ENCODE measurements at places on chromosomes 13 and 19. TPM values are rescaled to one million over a fixed set of nuclear protein-coding genes. Genes with fewer than 3 reads are reported as not detected.

The TINCR gene
- total RNA-seq = 1.1 TPM

The WDR87 gene
- total RNA-seq = not detected

The OSCAR gene
- total RNA-seq = 0.18 TPM

The ZNF470 gene
- total RNA-seq = 18.2 TPM

The COX6B2 gene
- 0.45 TPM for total RNA-seq

The DACT3 gene
- 6.6 TPM for total RNA-seq

The MBD3L2 gene
- total RNA-seq = not detected

The GPR18 gene
- not detected for total RNA-seq

The KLK15 gene
- not detected for total RNA-seq

The CNFN gene
- total RNA-seq = not detected

The PNMA8B gene
- 6.2 TPM for total RNA-seq

The WASF3 gene
- 51.5 TPM for total RNA-seq

The PLD3 gene
- 106 TPM for total RNA-seq

The ZNF71 gene
- 28.8 TPM for total RNA-seq

The SHISA7 gene
- 2.6 TPM for total RNA-seq

The GRIN2D gene
- total RNA-seq = 4.6 TPM

The ZNF541 gene
- 0.91 TPM for total RNA-seq

The TNFSF13B gene
- 1.6 TPM for total RNA-seq

The HRC gene
- 0.91 TPM for total RNA-seq
